ENCODE measurements at places on chromosomes 16 and 17.

DNA sequence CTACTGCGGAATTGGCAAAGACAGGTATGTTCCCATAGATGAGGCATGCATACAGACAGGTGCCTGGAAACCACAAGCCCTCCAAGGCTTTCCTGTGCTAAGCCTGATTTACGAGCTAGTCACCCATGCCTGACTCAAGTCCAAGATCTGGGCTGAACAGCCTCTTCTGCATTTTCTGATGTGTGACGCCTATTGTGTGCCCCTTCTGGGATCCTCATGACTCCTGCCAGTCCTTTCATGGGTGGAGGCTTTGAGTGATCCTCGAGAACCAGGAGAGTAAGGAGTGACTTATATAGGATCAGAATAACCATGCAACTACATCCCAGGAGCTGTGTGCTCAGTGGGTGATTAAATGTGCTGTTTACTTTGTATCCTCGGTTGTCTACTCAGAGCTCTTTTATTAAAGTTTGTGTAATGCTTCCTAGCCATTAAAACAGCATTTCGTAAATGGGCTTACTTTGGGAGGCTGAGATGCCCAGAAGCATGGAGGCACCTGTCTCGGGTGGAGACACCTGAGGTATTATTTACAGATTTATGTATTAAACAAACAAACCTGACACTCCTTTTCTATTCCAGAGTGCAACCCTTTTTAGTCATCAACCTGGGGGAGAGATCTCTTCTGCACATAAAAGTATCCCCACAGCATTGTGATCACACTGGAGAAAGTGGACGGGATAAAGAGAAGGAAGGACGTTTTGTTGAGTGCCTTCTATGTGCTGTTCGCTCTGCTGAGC lies 373.0 kb upstream of the DYNLRB2 start:
- DNase-seq: no peak

DNA sequence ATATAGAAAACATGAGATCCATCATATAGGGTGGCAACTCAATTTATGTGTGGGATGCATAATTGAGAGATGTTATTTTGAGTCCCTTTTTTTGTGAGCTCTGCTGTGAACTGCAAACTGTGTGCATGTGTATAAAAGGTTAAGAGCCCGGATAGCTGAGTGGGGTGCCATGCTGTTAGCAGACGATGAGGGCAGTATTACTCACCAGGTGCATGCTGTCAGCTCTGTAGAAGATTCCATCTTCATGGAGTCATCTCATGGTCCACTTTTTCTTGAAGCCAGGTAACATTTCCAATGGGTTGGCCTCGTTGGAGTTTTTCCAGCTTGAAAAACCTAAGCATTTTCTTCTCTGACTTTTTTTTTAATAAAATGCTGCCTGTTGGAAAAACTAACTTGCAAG lies 43.0 kb upstream of the RHBDL3 start:
- DNase-seq: no peak

- DNase-seq: no peak
Measured at GRCh38 chr16:11497851-11498289, 88.8 kb downstream of the LITAF start.

DNA sequence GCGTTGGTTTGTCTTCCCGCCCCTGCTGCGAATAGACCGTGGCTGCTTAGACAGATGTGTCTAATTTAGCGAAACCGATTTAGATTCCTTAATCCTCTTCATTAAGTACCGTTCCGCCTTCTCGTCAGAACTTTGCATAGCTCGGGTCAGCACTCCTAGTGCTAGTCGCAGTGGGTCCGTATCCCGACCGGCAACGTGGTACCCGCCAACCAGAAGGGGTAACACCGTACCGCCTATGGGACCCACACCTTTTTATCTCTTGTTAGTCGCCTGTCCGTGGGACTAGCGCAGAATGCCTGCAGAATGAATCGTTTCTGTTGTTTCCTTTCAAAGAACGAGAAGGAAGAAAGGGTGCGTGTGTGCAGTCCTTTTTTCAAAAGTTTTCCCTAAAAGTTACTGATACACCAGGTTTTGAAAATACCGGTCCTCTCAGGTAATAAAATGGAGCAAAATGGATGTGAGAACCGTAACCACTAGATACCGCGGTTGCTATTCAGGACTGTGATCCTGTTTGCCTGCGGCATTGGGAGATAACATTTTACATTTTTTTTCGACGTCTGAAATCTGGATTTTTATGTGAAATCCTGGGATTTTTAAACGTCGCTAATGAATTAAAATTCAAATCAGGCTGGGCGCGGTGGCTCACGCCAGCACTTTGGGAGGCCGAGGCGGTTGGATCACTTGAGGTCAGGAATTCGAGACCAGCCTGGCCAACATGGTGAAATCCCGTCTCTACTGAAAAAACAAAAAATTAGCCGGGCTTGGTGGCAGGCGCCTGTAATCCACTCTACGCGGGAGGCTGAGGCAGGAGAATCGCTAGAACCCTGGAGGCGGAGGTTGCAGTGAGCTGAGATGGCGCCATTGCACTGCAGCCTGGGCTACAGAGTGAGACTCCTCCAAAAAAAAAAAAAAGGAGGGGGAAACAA lies 998 bp upstream of the SRSF1 start:
- DNase-seq: no peak

- DNase-seq: no peak
Measured at GRCh38 chr17:35968520-35969054, 12.7 kb downstream of the CCL16 start.

DNA sequence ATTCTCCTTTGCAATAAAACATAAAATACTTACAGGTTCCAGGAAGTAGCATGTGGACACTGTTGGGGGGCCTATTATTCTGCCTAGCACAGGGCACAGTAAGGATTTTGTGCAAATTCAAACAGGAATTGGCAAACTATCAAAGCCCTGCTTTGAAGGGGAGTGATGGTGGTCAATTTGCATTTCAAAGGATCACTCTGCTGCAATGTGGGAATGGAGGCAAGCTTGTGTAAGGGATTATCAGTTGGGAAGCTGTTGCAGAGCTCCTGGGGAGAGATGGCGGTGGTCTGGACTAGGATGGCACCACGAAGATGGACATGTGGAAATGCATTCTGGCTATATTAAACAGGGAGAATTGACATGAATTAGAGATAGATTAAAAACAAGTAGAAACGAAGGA lies 990.7 kb upstream of the RBFOX1 start:
- no peak for DNase-seq

GRCh38 chr16:48430890-48431289 lies 45.7 kb upstream of the SIAH1 start:
- no peak for DNase-seq

GRCh38 chr17:82232322-82232820 lies 3.5 kb downstream of the SLC16A3 start:
- DNase-seq: no peak

DNA sequence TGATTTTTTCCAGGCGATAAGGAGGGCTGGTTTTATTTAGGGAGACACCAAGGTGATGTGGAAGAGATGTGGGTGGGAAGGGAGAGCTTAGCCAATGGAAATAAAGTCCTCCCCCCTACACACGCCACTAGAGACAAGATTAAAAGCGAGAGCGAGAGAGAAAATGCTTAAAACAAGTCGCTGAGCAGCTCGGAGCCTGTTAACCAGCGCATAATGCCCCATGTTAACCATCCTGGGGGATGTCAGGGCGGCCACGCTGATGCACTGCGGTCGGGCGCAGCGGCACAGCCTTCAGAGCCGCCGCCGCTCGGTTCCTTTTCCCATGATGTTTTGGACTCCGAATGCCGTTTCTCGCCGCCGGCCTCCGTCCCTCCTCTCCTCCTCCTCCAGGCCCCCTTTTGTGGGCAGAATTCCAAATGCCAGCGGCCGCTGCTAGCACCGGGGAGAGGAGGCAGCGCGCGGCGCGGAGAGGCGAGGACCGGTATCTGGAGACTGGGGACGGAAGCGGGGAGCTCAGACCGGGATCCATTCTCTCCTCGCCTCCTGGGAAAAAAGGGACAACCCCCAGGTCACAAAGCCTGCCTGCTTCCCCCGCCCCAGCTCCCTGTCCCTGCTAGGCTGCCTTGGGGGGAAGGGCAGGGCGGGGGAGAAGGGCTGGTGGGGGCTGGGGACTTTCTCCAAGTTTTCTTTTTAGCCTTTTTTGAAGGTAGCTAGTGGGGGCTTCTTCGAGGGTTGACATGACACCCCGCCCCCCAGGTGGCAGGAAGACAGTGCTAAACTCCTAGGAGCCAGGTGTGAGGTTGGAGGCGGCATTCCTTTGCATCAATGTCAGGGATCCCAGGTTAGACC lies 98.1 kb upstream of the CCL2 start:
- no peak for DNase-seq

- DNase-seq: no peak
Measured at GRCh38 chr17:50721194-50722010, 2.0 kb downstream of the LUC7L3 start.

GRCh38 chr17:44389723-44390202 lies 314 bp upstream of the ITGA2B start:
- DNase-seq: no peak

DNA sequence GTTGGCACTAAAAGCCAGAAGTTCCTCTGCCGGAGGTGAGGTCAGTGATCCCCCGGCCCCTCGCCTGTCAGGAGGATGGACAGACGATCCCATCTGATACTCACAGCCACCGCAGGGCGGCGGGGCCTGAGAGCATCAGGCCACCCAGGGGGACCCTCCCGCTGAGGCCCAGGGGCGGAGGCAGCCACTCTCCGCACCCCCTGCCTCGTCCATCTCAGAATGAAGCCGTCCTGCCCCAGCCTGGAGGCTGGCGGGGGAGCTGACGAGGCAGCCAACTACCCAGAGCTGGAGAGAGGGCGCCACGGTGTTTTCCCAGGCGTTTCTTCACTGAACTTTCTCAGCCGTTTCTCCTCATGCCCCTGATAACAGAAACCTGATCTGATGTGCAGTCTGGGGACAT lies 22.6 kb downstream of the TPSD1 start:
- no peak for DNase-seq

- DNase-seq: no peak
Measured at GRCh38 chr17:13321951-13322701, 279.6 kb downstream of the HS3ST3A1 start.

DNA sequence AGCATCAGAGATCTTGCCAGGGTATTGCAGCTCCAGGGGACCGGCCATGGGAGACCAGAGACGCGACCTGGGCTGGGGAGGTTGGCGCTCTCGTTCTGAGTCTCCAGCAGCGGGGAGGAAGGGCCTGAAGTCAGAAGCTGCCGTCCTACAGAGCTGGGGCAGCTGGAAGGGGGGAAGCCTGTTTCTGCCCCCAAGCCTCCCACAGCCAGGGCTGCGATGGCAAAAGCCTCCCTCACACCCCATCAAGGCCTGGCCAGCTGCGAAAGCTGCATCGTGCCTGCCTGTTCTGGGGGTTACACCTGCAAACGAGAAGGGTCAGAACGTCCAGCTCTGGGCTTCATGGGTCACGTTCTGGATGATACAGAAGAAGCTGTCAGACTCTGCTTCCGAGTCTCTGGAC lies 26.1 kb downstream of the MAPK8IP3 start:
- DNase-seq: no peak

DNA sequence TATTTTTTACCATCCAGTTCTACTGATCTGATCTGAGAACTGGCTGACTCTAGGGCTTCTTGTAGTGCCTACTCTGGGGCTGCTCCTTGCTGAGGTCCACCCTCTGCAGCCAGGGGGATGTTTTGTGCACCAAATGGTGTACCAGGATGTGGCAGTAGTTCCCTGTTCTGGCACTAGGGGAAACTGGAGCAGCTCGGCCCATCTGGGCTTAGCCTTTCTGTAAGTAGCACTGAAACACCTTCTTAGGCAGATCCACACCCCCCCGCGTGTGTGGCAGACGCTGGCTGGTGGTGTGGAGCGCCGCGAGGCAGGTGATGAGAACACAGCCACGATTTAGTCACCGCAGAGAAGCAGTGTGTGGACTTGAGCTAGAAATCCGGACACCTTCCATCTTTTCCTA lies 17.0 kb downstream of the DUSP14 start:
- DNase-seq: peak; percentile 13

- no peak for DNase-seq
Measured at GRCh38 chr16:15459791-15460190, 25.4 kb downstream of the BMERB1 start.
